ENCODE measurements at places on chromosomes 11 and 22.

- DNase-seq = no peak
- peaks cover 3% of the 10 kb centered on the region for H3K27me3 ChIP-seq
- no peaks in the 10 kb centered on the region for H3K4me1 ChIP-seq
- no peak overlapping the region for H3K27ac ChIP-seq
- H3K4me3 ChIP-seq = no peak overlapping the region
These were observed 87.2 kb downstream of the FAT3 start for GRCh38 chr11:92311616-92312449.

DNA sequence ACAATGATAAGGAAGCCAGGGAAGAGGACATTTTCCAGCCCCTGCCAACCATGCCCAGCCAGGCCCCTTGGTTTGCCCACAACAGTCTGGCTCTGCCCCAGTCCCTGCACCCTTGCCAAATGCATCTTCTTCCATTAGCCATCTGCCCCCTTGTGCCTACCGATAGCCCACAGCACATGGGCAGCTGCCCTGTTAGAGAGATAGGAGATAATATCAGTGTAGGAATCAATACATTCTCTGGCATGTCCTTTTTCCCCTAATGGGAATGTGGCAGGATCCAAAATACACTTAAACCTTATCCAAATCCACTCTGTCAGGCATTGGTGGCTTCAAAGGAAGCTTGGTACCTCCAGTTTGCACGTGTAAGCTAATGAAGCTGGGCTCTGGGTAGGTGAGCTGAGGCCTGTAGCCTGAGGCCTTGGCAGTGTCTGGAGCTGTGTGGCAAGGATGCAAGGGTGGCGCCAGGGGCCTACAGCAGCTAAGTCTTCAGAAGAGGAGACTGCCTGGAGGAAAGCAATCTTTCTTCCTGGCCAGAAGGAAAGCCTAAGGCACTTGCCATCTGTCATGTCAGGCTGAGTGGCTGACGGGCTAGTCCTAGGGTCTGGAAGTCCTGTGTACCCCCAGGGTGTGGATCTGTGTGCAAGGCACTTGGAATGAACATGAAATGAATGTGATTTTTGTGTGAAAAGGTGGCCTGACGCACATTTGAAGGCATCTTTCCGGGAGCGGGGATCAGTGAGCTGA lies 164.2 kb upstream of the TBCEL start:
- no peak for DNase-seq
- no peaks in the 10 kb centered on the region for H3K36me3 ChIP-seq
- no peaks in the 10 kb centered on the region for H3K27me3 ChIP-seq
- H3K27ac ChIP-seq = peak overlapping the region; percentile 90

GRCh38 chr11:18726040-18726439 lies at the start of gene IGSF22:
IGSF22 (minus strand) TSS chr11:18726188; CDS start chr11:18724236, 1,952 bp downstream.
- no peaks in the 10 kb centered on the region for H3K36me3 ChIP-seq
- H3K4me1 ChIP-seq = peaks cover 14% of the 10 kb centered on the region
- no peak within 1 kb of the TSS for H3K27ac ChIP-seq
- peaks cover 5% of the 10 kb centered on the region for H3K27me3 ChIP-seq
- H3K4me3 ChIP-seq = no peak within 1 kb of the TSS
- DNase-seq = no peak

DNA sequence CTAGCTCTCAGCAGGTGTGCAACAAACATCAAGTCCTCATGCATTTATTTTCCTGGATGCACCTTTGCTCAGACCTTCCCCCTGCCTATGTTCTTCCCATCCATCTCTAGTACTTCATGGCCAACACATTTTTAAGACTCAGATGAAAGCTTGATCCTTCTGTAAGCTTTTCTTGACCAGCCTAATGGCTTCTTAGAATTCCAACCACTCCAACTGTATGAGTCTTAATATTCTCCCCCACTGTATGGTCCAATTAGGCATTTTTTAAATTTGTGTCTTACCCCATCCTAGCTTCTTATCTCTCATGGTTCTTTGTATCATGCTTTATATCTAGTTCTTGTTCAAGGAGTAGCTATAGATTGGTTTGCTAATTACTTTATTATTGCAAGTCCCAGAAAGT lies 44.8 kb downstream of the TENM4 start:
- no peaks in the 10 kb centered on the region for H3K27me3 ChIP-seq
- no peak overlapping the region for H3K27ac ChIP-seq
- DNase-seq = no peak
- no peaks in the 10 kb centered on the region for H3K4me1 ChIP-seq

DNA sequence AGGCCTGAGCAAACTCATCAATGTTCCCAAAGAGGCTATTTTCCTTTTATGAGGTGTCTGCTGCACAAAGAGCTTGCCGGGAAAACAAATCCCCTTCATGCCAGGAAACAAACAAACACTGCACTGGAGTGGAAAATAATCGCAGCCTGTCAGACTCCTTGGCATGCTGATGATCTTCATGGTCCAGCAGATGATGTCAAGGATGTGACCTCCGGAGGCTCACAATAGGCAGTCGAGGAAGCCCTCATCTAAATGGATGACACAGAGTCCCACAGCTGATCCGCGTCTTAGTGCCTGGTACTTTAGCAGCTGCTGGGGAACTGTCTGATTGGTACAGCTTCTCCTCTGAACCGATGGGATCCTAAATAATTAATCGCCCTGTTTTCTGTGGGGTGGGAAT lies 187.6 kb downstream of the TENM4 start:
- DNase-seq = no peak
- H3K27me3 ChIP-seq = no peaks in the 10 kb centered on the region
- H3K36me3 ChIP-seq = no peaks in the 10 kb centered on the region
- H3K4me1 ChIP-seq = no peaks in the 10 kb centered on the region
- H3K27ac ChIP-seq = no peak overlapping the region

GRCh38 chr11:69582756-69583467 lies 58.0 kb upstream of the CCND1 start:
- no peak for DNase-seq
- no peaks in the 10 kb centered on the region for H3K4me1 ChIP-seq
- no peak overlapping the region for H3K27ac ChIP-seq
- no peak overlapping the region for H3K4me3 ChIP-seq
- peaks cover 5% of the 10 kb centered on the region for H3K27me3 ChIP-seq
- no peaks in the 10 kb centered on the region for H3K36me3 ChIP-seq

- H3K4me3 ChIP-seq = no peak overlapping the region
- H3K27ac ChIP-seq = no peak overlapping the region
- no peak for DNase-seq
- no peaks in the 10 kb centered on the region for H3K36me3 ChIP-seq
These were observed 80.4 kb downstream of the SLC1A2 start for GRCh38 chr11:35338921-35339320.

- H3K36me3 ChIP-seq = no peaks in the 10 kb centered on the region
- H3K4me1 ChIP-seq = no peaks in the 10 kb centered on the region
- H3K27ac ChIP-seq = no peak overlapping the region
These were observed 71.7 kb upstream of the CHORDC1 start for GRCh38 chr11:90294526-90294925.

- no peak overlapping the region for H3K27ac ChIP-seq
- H3K36me3 ChIP-seq = no peaks in the 10 kb centered on the region
- peaks cover 10% of the 10 kb centered on the region for H3K4me1 ChIP-seq
- no peak for DNase-seq
- no peak overlapping the region for H3K4me3 ChIP-seq
These were observed 17.2 kb downstream of the SYNGR1 start for GRCh38 chr22:39367035-39367434.

GRCh38 chr11:88310246-88310645 lies 27.3 kb downstream of the CTSC start:
- H3K4me1 ChIP-seq = peaks cover 79% of the 10 kb centered on the region
- no peak overlapping the region for H3K27ac ChIP-seq
- peaks cover 27% of the 10 kb centered on the region for H3K36me3 ChIP-seq

GRCh38 chr22:44676441-44677352 lies 25.3 kb upstream of the PRR5 start:
- no peak for DNase-seq
- H3K4me1 ChIP-seq = peaks cover 77% of the 10 kb centered on the region

- H3K27ac ChIP-seq = no peak overlapping the region
- no peaks in the 10 kb centered on the region for H3K36me3 ChIP-seq
- no peak overlapping the region for H3K4me3 ChIP-seq
- no peak for DNase-seq
These were observed 427.3 kb downstream of the BRD1 start for GRCh38 chr22:49400136-49400940.

DNA sequence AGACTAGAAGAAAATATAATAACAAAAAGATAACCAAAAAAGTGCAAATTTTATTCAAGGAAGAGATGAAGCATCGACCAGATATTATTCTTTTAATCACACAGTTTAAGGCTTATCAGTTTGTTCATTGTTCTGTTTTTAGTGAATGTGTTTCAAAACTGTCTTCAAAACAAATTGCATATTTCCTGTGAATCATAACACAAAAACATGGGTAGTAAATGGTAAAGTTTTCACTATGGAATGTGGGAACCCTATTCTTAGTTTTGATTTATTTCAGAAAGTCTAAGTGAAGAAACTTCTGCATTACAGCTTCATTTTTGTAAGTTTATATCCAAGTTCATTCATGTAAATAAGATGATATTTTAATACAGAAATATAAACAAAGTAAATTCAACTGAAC lies 207.6 kb upstream of the LUZP2 start:
- no peak overlapping the region for H3K4me3 ChIP-seq
- peaks cover 12% of the 10 kb centered on the region for H3K4me1 ChIP-seq
- H3K27ac ChIP-seq = no peak overlapping the region
- no peak for DNase-seq
- H3K27me3 ChIP-seq = peaks cover 2% of the 10 kb centered on the region

GRCh38 chr11:102666331-102666957 lies 39.1 kb downstream of the MMP27 start:
- no peaks in the 10 kb centered on the region for H3K36me3 ChIP-seq
- no peaks in the 10 kb centered on the region for H3K4me1 ChIP-seq
- H3K27me3 ChIP-seq = peaks cover 1% of the 10 kb centered on the region
- H3K27ac ChIP-seq = no peak overlapping the region
- H3K4me3 ChIP-seq = no peak overlapping the region

- no peak for DNase-seq
- H3K36me3 ChIP-seq = no peaks in the 10 kb centered on the region
- no peak overlapping the region for H3K27ac ChIP-seq
- H3K4me1 ChIP-seq = no peaks in the 10 kb centered on the region
- no peak overlapping the region for H3K4me3 ChIP-seq
- H3K27me3 ChIP-seq = peaks cover 3% of the 10 kb centered on the region
These were observed 41.3 kb downstream of the LRP5 start for GRCh38 chr11:68353669-68354068.

DNA sequence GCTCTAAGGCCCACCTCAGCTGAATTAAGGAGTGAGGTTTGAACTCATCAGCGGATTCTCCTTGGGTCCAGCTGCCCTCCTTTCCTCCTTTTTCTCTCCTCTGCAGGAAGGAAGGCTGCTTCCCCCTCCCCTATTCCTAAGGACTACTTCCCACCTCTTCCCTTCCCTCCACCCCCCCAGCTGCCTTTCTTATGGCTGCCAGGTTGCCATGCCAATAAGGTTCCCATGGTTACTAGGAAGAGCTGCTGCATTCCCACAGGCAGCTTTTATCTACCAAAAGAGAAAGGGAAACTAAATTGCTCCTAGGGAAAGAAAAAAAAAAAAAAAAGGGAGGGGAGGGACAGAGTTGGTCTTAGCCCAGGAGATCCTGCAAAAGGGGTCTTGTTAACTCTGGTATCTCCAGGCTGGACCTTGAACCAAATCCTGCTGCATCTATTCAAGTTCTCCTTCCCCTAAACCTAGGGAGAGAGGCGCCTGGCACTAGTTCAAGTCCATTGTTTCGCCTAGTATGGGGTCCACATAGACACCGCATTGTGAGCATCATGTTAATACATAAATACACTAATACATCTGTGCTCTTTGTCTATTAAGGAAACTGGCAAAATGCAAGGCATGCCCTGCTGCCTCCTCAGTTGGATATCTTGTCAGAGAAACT lies 21.2 kb upstream of the FEZ1 start:
- H3K27me3 ChIP-seq = peaks cover 9% of the 10 kb centered on the region
- H3K36me3 ChIP-seq = no peaks in the 10 kb centered on the region
- DNase-seq = no peak
- no peak overlapping the region for H3K27ac ChIP-seq

- no peaks in the 10 kb centered on the region for H3K36me3 ChIP-seq
- DNase-seq = no peak
- H3K27ac ChIP-seq = no peak overlapping the region
- H3K27me3 ChIP-seq = peaks cover 1% of the 10 kb centered on the region
These were observed 10.7 kb downstream of the CARD10 start for GRCh38 chr22:37508431-37508992.

DNA sequence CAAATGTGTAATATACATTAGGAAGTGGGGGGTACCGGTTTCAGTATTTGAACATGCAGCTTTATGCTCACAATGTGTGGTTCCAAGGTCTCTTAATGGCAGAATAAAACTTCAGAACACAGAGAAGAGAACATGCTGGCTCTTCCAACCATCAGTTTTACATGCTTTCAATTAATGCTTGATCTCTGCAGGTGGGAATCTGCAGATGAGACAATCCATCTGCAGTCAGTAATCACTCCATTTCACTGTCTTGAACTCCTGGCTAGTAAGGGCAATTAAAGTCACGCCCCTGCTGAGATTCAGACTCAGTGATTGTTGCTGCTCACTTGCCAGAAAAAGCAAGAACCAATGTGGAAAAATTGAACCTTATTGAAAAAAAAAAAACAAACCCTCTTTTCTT lies 945.7 kb downstream of the DLG2 start:
- DNase-seq = no peak
- no peaks in the 10 kb centered on the region for H3K36me3 ChIP-seq
- H3K27ac ChIP-seq = no peak overlapping the region
- H3K4me3 ChIP-seq = no peak overlapping the region

Measured in immature natural killer cell (primary cell).